Stimulated activated CD4-positive, alpha-beta T cell treated with anti-CD3 and anti-CD28 coated beads, Interleukin-4, amount 100 ng/mL, for 24 hours (primary cell): ENCODE measurements at places on chromosomes 7 and 10.

DNA sequence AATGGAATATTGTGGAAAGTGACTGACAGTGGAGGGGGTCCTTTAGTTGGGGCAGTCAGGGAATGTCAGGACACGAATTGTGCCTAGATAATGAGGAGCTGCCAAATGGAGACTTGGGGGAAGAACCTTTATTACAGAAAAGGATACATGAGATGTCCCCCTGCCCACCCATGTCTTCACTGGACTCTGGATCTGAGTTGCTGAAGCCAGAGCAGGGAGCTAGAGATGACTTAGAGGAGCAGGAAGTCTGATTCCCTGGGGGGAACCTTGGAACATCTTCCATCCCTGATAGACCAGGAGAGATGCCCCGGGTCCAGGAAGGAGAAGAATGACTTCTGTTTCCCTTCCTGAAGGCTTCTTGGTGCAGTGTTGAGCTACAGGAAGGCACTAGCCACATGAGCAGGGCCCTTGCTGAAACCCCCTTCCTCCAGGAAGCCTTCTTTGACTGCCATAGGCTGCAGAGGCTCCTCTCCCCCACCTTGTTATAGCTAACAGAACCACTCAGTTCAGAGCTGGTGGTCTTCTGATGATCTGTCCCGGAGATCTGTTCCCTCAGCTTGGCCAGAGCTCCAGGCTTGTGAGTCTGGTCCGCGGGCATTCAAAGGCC is 747 bp upstream of the NEURL1 start:
- no peak for DNase-seq

DNA sequence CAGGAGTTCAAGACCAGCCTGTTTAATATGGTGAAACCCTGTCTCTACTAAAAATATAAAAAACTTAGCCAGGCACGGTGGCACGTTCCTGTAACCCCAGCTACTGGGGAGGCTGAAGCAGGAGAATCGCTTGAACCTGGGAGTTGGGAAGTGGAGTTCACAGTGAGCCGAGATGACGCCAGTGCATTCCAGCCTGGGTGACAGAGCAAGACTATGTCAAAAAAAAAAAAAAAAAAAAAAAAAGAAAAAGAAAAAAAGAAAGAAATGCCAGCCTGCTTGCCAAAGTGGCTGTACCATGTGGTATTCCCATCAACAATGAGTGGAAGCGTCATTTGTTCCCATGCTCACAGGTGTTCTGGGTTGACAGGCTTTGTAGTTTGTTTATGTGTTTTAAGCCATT is 43.3 kb upstream of the NPTX2 start:
- no peak for DNase-seq

DNA sequence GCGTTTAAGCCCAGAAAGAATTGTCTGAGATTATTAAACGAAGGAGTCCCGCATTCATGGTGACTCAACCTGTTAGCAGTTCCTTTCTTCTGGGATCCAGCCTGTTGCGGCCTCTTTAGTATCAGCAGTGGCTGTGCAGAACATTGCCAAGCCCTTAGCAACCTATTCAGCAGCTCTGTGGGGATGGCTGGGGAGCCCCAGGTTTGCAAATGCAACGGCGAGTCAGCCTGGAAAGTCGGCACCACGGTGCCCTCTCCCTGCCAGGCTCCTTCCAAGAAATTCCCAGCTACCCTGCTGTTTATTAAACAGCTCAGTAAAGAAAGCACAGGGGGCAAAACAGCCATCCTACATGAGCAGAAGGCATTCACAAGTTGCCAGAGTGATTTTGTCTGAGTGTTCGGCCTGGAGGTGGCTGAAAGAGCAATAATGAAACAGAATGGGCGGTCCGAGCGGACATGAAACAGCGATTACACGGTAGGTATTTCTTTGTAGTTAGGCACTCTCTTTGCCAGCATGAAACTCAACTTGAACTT is 198.3 kb downstream of the BAMBI start:
- no peak for DNase-seq

GRCh38 chr7:150524018-150524417 is 9.3 kb downstream of the GIMAP7 start:
- no peak for DNase-seq

DNA sequence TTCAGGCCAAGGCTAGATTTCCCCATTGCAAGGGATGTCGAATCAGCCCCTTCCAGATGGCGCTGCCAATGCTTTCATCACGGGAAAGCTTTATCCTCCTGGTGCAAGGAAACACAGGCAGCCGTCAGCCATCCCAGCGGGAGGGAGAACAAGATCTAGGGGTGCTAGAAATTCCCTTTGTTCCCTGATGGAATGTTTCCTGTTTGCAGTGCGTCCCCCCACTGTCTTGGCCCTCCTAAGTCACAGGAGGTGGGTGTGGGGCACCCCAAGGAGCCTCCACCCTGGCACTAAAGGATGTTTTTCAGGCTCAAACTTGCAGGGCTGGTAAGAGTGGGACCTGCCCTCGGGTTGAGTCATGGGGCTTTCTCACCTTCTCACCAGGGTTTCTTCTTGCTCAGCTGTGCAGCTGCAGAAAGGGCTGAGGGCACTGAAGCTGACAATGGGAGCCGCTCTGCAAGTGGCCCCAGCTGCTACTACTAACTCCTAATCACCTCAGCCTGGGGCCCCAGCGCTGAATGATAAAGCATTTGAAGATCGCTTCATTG is 103.6 kb downstream of the PRPF18 start:
- no peak for DNase-seq

DNA sequence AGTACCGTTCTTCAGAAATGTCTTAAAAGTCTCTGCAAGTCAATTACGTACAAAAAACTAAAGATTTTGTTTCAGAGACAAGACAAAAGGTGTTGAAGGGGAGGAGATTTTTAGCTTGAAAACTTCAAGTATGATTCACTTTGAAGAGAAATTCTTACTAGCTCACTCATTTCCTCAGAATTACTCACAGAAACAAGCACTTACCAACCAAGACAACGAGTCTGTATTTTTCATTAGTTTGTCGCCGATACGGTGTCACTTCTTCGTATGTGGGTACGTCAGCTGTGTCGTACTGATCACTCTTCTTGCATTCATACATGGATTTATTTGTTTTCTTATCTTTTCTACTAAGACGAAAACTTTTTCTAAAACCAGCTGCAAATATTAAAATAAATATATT is 90.6 kb upstream of the ODAD2 start:
- no peak for DNase-seq

- DNase-seq: no peak
Measured at GRCh38 chr10:8051109-8051821, 3.2 kb upstream of the GATA3 start.

DNA sequence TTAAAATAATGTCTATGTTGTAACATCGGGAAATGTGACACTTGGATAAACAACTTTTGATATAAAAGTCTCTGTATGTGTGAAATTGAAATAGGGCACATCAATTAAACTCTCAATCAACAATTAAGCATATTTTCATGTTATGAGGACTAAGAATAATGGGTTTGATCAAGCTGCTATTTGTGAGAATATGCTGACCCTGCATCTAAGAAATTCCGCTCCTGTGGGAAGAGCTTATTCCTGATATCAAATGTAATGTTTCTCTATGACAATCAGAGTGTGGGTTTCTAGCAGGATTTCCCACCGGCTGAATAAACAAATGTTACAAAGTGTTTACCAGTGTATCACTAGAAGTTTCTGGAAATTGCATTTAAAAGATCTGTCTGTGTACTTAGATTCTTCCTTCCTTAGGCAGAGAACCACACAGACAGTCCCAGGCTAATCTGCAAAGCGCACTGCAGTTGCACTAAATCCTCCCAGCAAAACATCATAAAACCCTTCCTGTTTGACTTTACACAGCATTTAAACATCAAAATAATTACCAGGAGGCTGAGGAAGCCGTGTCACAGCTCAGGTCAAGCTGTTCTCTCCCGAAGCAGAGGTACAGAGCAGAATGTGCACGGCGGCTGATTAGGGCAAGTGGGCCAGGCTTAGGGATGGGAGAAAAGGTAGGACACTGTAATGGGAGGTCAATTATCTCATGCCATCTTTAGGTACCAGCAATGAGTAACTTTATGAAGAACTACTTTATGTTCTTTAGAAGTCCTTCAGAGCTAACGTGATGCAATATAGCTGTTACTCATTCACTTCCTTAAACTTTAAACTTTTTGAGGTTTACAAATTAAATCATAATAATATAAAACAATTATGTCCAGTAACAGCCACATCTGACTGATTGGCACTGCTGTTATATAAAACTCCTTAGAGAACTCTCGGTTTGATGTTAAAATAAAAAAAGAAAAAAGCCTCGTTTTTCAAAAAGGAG is 109.1 kb upstream of the CTTNBP2 start:
- no peak for DNase-seq

DNA sequence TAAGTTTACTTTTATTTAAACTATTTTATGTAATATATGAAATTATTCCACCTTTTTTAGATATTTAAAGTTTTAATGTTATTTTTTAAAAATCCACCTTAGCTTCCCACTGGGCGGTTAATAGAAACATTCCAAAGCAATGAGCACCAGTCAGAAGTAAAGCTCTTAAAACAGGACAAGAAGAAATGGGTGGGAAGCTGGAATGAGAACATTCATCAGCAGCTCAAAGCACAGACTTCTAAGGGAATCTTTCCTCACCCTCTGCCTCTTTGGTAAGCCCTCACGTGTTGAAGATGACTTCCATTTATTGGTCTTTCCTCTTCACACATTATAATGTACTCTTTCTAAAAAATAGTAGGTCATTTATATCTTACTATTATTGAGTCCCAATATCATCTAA is 3.1 kb downstream of the AGMO start:
- no peak for DNase-seq

GRCh38 chr10:104336821-104337467 is 1.3 kb downstream of the ITPRIP start:
- no peak for DNase-seq
